Activated naive CD8-positive, alpha-beta T cell treated with anti-CD3 and anti-CD28 coated beads for 36 hours (primary cell): ENCODE measurements at places on chromosomes 7 and 10. TPM values are rescaled to one million over a fixed set of nuclear protein-coding genes. Genes with fewer than 3 reads are reported as not detected.

- no peak for DNase-seq
Observed at GRCh38 chr7:139321071-139321745, 19.9 kb upstream of the FMC1 start.

DNA sequence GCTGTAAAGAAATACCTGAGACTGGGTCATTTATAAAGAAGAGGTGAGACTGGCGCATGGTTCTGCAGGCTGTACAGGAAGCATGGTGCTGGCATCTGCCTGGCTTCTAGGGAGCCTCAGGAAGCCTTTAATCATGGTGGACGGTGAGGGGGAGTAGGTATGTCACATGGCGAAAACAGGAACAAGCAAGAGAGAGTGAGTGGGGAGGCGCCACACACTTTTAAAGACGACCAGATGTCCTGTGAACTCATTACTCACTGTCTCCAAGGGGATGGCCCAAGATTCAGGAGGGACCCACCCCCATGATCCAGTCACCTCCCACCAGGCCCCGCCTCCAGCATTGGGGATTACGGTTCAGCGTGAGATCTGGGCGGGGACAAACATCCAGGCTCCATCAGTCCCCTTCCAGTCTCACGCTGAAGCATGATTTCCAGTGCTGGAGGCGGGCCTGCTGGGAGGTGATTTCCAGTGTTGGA lies 3.2 kb downstream of the ZNF316 start:
- DNase-seq, result peak; percentile 47

DNA sequence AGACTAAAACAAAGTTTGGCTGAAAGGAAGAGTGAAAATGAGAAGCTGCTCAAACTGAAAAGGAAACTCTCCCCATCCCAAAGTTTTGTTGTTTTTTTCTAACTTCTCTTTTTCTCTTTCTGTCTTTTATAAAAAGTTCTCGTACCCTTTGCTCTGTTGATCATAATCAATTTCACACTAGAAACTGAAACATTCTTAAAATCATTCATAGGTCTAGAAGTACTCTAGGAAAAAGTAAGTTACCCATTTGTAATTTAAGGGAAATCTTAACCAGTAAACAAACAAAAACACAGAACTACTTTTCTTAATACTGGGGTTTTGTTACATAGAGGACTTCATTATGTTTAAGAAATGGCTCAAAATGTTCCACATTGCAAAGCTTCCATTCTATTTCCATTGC lies 339.8 kb downstream of the SEMA3D start:
- DNase-seq, result no peak

DNA sequence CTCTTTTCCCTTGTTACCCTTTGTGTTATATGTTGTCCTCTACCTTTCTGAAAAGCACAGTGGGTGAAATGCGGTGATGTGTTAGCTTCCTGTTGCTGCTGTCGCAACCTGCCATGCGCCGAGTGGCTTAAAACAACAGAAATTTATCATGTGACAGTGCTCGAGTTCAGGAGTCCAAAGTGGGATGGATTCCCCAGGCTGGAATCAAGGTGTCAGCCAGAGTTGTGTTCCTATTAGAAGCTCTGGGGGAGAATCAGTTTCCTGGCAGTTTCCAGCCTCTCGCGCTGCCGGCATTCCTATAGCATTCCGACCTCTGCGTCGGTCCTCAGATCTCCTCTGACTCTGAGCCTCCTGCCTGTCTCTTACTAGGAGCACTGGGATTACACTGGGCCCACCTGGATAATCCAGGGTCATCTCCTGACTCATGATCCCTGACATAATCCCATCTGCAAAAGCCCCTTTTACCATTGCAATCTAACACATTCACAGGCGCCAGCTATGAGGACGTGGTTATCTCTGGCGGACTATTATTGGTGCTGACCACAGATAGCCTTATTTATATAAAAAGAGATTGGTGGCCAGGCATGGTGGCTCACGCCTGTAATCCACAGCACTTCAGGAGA lies 207.5 kb downstream of the CUX1 start:
- no peak for DNase-seq

The RPEL1 gene
- total RNA-seq, result not detected

The FBXL15 gene
- total RNA-seq, result 11.7 TPM

GRCh38 chr7:13179011-13179582 lies 491.7 kb downstream of the ARL4A start:
- DNase-seq, result no peak

DNA sequence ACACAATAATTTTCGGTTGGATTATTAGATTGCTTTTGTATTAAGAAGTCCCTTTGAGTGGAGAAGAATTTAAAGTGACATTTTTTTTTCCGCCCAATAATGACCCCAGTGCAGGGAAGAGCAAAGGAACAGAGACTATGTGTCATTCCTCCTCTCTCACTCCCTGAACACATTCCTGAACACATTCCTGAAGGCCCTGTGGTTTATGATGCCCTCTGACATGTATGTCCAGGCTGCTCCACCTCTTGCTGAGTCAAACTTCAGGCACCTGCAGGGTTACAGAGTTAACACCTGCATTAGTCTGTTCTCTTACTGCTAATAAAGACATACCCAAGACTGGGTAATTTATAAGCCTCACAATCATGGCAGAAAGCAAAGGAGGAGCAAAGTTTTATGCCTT lies 704.0 kb upstream of the LRRN3 start:
- DNase-seq, result no peak

The ABCB8 gene
- 37.6 TPM for total RNA-seq
